Esophagus squamous epithelium (tissue), 5 donors: ENCODE measurements at places on chromosomes 16 and 17. TPM values are rescaled to one million over a fixed set of nuclear protein-coding genes. Genes with fewer than 3 reads are reported as not detected.

DNA sequence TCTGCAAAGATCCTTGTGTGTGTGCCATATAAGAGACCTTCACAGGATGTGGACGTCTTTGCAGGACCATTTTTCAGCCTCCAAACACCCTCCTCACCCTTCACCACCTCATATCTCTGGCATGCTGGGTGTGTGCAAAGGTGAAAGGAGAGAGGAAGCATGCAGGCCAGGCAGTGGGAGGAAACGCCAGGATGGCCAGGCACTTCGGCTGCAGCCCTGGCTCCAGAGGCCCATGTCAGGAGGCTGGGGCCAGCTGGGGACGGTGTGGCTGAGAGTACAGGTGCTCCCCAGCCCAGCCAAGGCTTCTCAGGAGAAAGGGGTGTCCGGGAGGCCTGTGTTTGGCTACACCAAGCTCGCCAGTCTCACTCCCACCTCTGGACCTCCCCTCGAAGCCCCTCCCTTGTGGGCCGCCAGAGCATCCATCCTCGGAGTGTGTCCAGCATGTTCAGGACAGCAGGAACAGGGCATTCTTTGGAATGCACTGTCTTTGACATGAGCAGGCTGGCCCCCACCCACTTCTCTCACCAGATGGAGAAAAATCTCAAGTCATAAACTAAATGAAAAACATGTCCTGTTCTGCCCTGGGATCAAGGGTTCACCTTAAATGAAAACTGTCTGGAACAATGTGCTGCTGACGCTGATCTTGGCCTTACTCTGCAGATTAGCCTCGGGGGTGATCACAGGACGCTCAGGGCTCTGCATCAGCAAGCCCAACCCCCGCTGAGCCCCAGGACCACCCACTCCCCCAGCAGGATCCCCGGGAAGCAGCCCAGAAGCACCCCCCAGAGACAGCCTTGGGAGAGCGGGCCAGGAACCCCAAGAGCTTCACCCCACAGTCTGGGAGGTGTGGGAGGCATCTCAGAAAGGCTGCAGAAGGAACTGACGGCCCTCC is 15.9 kb downstream of the PEMT start:
- H3K4me3 ChIP-seq = no peak overlapping the region
- H3K4me1 ChIP-seq = peaks cover 7% of the 10 kb centered on the region
- DNase-seq = no peak
- no peaks in the 10 kb centered on the region for H3K27me3 ChIP-seq
- peak overlapping the region; percentile 46 for H3K27ac ChIP-seq

DDX52 gene
- 13.3 TPM for total RNA-seq

DNA sequence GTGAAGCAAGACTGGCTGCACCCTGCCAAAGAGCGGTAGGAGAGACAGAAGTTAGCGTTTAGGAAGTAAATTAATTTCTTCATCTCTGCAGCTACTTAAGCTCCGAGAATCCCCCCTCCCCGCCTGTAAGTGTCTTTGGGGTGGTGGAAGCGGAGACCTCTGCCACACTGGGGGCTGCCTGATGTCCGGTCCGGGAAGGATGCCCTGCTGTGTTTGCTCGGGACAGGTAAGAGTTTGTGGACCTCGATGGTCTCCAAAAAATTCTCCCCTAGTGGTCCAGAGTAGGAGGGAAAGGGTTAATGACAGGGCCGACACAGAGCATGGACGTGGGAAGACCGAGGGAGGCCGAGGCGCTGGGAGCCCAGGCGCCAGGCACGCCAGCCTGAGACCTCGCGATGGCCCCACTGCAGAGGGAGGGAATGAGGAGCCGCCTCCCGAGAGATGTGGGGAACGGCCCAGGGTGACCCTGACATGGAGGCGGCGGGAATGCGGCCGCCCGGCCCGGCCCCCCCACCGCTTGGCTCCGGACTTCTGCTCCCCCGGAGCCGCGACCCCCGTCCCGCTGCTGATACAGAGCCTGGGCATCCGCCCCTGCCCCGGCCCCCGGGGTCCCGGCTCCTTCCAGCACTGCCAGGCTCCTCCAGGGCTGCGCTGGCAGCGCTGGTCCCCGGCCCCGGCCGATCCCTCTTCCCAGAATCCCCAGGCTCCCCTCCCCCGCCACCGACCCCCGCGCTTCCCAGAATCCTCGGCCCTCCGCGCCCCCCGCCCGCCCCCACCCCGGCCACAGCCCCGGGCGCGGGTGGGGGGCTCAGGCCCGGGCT is 680 bp downstream of the ZNF629 start:
- peak overlapping the region; percentile 98 for H3K4me3 ChIP-seq
- H3K4me1 ChIP-seq = peaks cover 10% of the 10 kb centered on the region
- H3K36me3 ChIP-seq = peaks cover 33% of the 10 kb centered on the region
- peaks cover 5% of the 10 kb centered on the region for H3K27me3 ChIP-seq
- DNase-seq = no peak

DNA sequence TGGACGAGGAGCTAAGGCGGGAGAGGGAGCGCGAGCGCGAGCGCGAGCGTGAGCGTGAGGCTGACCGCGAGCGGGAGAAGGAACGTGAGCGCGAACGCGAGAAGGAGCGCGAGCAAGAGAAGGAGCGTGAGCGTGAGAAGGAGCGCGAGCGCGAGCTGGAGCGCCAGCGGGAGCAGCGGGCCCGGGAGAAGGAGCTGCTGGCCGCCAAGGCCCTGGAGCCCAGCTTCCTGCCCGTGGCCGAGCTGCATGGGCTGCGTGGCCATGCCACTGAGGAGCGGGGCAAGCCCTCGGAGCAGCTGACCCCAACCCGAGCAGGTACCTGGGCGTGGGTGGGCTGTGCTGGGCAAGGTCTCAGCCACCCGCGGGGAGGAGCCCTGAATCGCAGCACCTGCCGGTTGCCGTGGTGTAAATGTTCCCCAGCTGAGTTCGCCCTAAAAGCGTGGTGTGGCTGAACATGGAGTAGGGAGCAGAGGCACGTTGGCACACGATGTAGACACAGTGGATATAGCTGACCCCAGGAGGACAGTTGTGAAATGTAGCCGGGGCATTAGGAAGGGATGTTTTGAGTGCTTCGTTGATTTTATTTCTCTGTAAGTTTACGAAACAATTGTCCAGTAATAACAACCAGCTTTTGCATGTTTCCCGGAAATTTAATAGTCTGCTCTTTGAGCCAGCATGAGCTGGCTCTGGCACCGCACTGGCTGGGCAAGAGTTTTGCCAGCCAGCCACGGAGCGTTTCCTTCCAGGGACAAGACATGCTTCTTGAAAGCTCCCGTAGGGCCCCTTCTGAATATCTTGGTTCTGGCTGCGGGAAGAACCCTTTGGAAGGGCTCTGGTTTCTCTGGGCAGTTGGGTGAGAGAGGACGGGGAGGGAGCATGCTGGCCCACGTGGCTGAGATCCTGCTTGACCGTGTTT is 32.1 kb downstream of the GINS2 start:
- peaks cover 8% of the 10 kb centered on the region for H3K4me1 ChIP-seq
- peaks cover 84% of the 10 kb centered on the region for H3K36me3 ChIP-seq
- H3K4me3 ChIP-seq = no peak overlapping the region
- DNase-seq = no peak
- no peaks in the 10 kb centered on the region for H3K27me3 ChIP-seq

KRT27 gene
- not detected for total RNA-seq

DNA sequence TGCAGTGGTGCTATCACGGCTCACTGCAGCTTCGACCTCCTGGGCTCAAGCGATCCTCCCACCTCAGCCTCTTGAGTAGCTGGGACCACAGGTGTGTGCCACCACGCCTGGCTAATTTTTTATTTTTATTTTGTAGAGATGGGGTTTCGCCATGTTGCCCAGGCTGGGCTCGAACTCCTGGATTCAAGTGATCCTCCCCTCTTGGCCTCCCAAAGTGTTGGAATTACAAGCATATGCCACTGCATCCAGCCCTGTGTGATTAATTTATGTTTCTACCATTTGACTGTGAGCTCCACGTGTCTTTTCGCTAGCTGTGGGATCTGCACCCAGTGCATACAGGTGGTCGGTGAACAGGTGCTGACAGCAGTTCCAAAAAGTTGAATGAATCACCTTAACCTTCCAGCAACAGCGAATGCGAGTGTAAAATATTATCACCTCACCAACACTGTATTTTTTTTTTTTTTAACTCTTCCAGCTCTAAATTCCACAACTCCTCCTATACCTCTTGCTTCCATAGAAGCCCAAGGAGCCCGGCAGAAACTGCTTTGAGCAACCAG is 484 bp upstream of the NUDT7 start:
- H3K27me3 ChIP-seq = no peaks in the 10 kb centered on the region
- H3K4me1 ChIP-seq = no peaks in the 10 kb centered on the region
- H3K4me3 ChIP-seq = peak overlapping the region; percentile 89
- peak overlapping the region; percentile 51 for H3K27ac ChIP-seq
- DNase-seq = no peak
- peaks cover 5% of the 10 kb centered on the region for H3K36me3 ChIP-seq

GRCh38 chr17:56141046-56141839 is 12.0 kb upstream of the ANKFN1 start:
- H3K27ac ChIP-seq = no peak overlapping the region
- no peaks in the 10 kb centered on the region for H3K27me3 ChIP-seq
- H3K4me1 ChIP-seq = no peaks in the 10 kb centered on the region
- DNase-seq = no peak
- no peak overlapping the region for H3K4me3 ChIP-seq
- no peaks in the 10 kb centered on the region for H3K36me3 ChIP-seq

DNA sequence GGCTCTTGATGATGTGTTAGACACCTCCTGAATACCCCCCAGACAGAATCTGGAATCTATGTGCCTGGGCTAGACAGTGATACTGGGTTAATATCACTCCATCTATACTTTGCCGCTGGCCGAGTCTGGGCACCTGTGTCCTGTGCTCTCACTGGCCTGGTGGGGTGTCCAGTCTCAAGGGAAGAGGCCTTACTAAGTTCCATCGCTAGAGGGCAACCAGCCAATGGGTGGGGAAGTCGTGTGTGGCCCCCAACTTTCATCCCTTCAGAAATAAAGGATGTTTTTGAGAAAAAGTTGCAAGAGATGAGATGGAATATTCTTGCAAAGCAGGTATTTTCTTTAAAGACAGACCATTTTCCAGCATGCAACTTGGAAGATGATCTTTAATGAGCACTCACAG is 1.6 kb upstream of the GLP2R start:
- no peak overlapping the region for H3K27ac ChIP-seq
- DNase-seq = no peak
- H3K36me3 ChIP-seq = no peaks in the 10 kb centered on the region
- H3K4me3 ChIP-seq = no peak overlapping the region
- H3K4me1 ChIP-seq = no peaks in the 10 kb centered on the region
- no peaks in the 10 kb centered on the region for H3K27me3 ChIP-seq

DNA sequence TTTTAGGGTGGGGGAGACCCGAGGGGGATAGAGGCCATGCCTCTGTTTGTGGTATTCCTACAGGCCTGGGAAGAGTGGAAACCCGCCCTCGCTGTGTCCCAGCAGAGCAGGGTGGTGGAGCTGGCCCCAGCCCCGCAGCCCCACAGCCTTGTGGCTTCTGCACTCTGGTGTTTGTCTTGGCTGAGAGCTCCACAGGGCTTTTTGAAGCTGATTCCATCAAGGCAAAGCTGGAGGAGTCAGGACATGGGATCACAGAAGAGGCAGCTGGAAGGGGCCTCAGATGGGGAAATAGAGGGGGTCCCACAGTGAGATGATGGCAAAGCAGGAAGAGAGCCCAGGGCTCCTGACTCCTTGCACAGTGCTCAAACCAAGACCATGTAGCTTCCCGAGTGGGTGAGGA is 5.0 kb upstream of the WFIKKN2 start:
- no peak overlapping the region for H3K27ac ChIP-seq
- H3K36me3 ChIP-seq = no peaks in the 10 kb centered on the region
- no peaks in the 10 kb centered on the region for H3K4me1 ChIP-seq
- H3K27me3 ChIP-seq = no peaks in the 10 kb centered on the region
